ENCODE measurements at places on chromosomes 2 and 18. TPM values are rescaled to one million over a fixed set of nuclear protein-coding genes. Genes with fewer than 3 reads are reported as not detected.

The PXDN gene
- 31.1 TPM for total RNA-seq

DNA sequence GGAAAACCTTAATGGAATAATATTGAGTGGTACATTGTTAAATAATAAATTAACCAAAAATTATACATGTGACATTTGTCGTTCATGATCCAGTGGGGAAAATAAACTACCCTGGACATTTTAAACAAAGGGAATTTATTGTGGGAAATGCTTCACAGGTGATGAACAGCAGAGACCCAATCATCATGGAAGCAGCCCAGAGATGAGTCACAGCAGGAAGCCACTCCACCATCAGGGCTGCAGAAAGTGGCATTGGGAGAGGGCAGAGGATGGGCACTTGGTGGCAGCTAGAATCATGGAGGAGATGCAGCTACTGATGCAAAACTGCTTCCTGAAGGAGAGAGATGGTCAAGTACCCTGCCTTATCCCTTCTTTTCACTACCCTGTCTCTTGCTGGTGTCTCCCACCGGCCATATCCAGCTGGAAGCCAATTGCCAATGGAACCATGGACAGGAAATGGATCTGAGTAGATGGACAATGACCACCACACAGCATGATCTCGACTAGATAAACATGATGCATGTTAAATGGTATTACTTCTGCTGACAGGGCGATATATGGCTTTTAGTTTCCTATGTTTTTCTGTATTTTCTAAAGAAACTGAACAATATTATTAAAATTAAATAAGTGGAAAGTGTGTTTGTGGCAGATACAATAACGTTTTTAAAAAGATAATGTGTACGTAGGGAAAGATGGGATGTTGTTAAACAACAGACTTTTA is 139.8 kb downstream of the RPIA start:
- no peak for DNase-seq

GRCh38 chr2:68041704-68042245 is 21.0 kb downstream of the C1D start:
- no peak for DNase-seq

DNA sequence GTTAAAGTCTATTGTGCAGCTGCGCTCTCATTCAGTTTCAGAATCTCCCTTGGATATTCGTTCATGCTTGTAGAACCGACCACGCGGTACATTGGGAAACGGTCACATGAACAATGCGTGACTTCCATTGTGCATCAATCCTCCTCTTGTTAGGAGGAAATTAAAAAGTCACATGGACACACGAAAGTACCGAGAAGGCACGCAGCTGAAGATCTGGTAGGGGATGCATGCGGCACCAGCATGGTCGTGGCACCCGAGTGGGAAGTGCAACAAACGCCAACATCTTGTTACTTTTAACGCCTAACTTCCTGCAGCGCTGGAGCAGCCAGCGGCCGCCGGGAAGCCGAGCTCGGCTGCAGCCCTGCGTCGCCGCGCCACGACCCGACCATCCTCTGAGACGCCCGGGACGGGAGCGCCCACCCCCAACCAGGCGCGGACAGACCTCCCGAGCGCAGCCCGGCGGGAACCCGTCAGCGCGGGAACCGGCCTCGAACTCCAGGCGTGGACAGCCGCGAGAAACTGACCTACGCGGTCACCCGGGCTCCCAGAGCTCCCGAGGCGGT is 412 bp downstream of the OSBPL1A start:
- DNase-seq = peak; percentile 67

The C2orf78 gene
- not detected for total RNA-seq

- no peak for DNase-seq
These were observed 698.5 kb downstream of the NR4A2 start for GRCh38 chr2:155633887-155634570.

The MGAT4A gene
- total RNA-seq = 34.4 TPM

- DNase-seq = no peak
These were observed 30.2 kb downstream of the GAREM1 start for GRCh38 chr18:32440518-32440917.

DNA sequence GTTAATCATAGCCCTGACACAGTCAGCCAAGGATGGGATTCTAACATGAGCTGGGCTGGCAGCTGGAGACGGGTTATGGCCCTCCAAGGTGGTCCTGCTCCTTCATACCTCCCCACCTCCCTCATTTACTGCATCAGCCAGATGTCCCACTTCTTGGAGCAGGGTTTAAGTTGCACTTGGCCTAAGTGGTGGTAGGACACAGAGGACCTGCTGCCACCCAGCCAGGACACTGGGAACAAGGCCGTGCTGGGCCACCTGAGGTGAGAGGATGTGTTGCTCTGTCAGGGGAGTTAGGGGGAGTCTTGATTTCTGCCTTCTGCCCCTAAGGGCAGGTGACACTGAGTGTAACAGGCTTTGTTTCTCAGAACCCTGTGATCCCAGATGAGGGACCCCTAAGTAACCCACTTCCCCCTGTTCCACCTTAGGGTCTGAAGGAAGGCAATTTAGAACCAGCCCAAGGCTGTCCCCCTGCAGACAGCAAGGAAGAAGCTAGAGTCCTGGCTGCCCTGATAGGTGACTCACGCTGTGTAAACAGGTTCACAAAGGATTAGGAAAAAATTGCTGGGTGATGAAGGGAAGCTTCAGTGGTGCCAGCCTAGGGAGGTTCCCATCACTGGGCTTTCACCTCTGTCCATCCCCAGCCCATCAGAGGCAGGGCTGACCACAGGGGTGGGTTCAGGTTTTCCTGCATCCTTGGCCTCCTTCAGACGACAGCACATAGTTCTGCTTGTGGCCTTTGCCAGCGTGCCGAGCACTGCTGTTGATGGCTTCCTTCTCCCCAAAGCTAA is 114.3 kb upstream of the MCFD2 start:
- no peak for DNase-seq

The RELCH gene
- 31.0 TPM for total RNA-seq

The GREB1 gene
- total RNA-seq = 12.5 TPM

The DPP10 gene
- total RNA-seq = 6.6 TPM

DNA sequence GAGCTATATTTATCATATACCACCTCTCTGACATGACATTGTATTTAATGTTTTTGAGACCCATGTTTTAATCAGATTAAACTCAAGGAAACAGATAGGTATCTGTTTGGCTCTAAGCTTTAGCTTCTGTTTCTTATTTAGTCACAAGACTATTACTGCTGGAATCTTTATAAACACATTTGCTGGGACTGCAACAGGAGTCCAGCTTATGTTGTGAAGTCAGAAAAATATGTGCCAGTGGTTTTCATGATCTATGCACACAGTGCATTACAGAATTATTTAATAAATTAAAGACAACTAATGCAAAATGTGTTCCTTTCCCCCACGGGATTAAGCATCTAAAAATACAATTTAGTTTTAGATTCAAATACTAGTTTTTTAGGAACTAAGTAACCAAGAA is 338.9 kb downstream of the ZEB2 start:
- DNase-seq = no peak

DNA sequence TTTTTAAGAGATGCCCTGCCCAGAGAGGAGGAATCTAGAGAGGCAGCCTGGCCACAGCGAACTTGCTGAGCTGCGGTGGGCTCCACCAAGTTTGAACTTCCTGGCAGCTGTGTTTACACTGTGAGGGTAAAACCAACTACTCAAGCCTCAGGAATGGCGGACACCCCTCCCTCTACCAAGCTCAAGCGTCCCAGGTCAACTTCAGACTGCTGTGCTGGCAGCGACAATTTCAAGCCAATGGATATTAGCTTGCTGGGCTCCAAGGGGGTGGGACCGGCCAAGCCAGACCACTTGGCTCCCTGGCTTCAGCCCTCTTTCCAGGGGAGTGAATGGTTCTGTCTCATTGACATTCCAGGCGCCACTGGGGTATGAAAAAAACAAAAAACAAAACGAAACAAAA is 289.4 kb downstream of the KCNS3 start:
- no peak for DNase-seq

GRCh38 chr2:237574467-237574866 is 8.1 kb downstream of the PRLH start:
- no peak for DNase-seq

DNA sequence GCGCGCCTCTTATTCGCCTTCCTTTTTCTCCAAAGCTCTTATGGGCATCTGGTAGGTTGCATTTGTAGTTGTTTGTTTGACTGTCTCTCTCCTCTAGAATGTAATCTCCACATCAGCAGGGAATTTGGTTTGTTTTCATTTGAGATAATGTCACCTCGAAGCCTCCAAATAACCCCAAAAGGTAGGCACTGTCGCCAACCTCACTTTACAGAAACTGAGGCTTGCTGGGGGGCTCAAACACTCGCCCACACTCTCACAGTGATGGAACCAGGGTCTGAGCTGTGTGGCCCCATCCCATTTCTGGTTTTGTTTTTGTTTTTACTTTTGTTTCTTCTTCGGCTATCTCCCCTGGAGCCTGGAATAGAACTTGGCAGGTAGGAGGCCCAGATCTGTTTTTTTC is 172.2 kb upstream of the MYCN start:
- no peak for DNase-seq

DNA sequence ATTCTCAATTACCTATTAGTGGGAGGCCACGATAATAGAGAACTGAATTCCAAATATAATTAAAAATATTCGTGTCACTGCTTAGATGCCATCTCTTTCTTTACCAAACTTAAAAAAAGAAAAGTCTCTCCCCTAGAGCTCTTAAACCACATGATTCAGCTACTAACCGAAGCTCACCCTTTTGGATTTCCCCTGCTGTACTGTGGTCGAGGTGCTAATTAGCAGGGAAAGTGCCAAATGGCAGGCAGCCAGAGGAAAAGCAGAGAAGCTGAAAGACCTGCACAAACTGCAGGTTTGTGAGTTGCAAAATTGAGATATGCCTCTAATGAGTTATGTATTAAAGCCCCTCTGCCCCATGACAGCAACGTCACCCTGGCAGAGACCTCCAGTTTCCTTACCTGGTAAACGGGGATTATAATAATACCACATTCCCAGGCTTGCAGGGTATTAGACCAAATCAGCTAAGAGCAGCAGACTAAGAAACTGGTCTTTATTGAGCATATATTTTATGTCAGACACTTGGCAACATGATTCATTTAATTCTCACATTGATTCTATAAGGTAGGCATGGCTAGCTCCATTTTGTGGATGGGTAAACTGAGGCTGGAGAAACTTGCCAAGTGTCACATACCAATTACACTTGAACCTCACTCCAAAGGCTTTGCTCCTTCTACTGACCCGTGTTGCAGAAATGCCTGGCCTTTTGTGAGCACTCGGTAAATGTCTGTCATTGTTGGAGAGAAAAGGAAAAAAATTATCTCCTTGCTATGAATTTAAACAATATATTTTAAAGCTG is 259.7 kb downstream of the LPIN1 start:
- DNase-seq = peak; percentile 29

The ST8SIA3 gene
- total RNA-seq = 2.9 TPM

The ATG4B gene
- total RNA-seq = 130 TPM

DNA sequence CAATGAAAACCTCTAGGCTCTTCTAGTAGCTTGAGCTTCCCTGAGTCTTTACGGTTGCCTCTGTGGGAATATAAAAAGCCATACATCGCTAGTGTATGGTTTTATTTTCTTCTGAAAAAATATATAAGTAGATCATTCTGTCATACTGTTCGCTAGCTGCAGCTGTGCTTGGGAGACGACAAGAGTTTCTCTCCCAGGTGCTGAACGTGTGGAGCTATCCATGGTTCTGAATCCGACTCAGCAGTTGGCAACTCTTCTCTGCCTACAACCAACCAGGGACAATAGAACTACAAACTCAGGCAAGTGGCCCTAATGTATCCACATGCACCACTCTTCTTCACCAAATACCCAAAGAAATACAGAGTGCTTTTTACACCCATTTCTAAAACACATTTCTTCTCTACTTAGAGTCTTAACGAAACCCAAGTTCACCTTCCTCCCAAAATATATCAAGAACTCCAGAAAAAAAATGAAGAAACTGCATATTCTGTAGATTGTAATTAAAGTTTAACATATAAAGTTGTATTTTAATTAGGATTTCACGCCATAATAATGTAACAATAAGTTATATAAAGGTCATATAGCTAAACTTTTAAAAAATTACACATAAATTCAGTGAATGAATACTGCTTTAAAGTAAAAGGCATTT is 2.2 kb upstream of the KCNH7 start:
- DNase-seq = peak; percentile 63

- DNase-seq = no peak
These were observed 68.1 kb downstream of the PARD6G start for GRCh38 chr18:80178935-80179818.

DNA sequence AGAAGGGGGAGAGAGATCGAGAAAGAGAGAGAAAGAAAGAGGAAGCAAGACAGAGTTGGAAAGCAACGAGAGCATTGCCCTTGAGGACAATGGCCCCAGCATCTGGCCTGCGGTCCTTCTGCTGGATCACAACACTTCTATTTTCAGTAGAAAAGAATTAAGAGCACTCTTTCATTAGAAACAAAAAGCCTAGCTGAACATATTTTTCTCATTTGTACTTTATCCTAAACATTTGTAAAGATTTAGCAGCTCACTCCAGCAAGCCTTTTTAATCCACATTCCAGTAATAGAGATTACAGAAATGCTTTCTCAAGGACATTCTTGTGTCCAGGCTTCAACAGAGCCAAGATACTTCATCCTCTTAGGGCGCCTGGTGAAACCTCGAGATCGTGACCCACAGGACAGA is 31.6 kb upstream of the AFF3 start:
- DNase-seq = no peak

DNA sequence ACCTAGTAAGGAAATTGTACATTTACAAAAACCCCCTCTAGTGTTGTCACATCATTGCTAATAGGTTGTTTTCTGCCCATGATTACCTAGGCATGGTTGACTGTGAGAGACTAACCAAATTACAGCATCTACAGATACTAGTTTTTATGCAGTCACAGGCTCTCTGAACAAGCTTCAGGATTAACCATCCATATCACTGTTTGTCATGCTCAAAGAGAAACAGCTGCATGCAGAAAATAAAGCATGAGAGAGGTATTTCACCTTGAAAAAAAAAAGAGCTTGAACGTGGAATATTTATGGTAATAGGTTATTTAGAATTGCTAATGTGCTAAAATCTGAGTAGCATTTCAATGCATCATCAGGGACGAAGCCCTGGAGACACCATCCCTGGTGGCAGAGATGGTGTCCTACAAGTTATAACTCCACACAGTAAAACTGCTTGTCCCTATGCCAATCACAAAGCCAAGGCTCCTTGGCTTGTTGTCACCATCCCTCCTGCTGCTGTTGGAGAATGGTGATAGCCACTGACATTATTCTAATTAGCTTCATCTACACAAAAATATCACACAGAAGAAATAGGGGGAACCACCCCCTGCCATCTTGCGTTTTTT is 5.4 kb downstream of the NEB start:
- no peak for DNase-seq

The TCF4 gene
- total RNA-seq = 44.5 TPM

GRCh38 chr2:216807857-216808272 is 52.0 kb downstream of the TNP1 start:
- no peak for DNase-seq

- no peak for DNase-seq
These were observed 60.7 kb upstream of the ITGA4 start for GRCh38 chr2:181396256-181397123.

DNA sequence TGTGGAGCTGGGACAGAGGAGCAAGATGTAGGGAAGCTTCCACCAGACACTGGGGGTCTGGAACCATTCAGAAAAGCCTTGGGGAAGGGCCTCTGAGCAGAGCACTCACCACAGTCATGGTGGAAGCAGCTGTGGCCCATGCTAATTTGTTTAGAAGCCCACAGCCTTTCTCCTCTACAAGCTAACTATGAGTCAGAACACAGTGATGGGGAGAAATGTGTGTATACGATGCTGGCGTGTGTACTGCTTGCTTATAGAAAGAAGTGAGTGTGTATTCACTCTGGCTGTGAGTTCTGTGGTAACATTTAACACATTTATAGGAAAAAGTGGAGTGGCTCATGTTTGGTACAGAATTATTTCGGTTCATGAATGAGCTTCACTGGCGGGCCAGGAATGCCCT is 157.0 kb upstream of the ACAA2 start:
- no peak for DNase-seq

Measured in mucosa of gallbladder (tissue), 1 donor.